Stimulated activated CD4-positive, alpha-beta T cell treated with anti-CD3 and anti-CD28 coated beads, Interleukin-15, amount 100 ng/mL, for 1 hour (primary cell): ENCODE measurements at places on chromosomes 6 and 20.

- DNase-seq, result no peak
Measured at GRCh38 chr6:6655805-6656251, 67.3 kb downstream of the LY86 start.

DNA sequence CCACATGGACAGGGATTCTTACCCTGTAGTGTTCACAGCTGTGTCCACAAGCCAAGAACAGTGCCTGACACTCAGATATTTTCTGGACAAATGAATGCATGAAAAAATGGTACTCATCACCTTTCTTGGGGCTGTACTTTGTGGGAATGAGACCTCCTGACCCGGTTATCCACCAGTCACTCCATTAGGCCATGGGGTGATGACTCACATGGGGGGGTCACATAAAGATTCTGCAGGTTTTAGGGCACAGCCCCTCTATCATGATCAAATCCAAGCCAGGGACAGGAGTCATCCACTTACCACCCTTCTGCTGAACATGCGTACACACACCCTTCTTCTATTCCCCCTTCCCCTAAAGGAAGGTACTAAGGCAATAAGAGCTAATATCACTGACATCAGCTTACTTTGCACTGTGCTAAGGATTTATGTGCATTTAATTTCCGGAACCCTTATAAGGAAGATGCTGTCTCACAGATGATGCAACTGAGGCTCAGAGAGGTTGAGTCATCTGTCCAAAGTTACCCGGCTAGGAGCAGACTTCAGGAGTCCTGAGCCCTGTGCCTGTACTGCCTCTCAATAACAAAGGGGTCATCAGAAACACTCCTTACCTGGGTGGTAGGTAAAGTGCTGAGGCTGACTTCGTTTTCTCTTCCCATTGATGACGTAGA lies 107.8 kb downstream of the NFATC2 start:
- no peak for DNase-seq

DNA sequence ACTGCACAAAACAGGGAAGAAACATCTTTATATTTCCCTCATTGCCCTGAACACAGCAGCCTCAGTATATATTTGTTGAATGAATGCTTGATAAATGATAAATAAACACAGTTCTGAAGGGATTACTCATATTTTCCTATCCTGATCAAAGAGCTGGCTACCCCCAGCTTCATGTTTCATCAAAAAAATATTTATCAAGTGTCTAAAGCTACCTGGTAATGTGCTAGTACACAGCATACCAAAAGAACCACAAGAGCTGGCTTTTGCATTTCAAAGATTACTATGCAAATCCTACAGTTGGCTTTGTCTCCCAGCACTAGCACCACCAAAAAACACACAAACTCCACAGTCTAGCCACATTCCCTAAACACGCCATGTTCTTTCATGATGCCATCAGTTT lies 130.0 kb downstream of the BTBD9 start:
- no peak for DNase-seq

DNA sequence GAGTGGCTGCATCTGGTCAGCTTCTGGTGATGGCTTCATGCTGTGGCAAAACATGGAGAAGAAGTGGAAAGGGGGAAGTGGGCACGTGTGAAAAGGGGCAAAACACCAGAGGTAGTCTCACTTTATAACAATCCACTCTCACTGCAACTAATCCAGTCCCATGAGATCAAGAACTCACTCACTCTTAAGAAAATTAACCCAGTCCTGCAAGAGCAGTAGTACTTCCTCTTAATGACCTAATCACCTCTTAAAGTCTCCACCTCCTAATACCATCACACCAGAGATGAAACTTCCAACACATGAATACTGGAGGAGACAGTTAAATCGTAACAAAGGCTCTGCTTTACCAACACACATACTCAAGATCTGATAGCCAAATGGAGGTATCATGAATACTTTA lies 152.6 kb downstream of the THEMIS start:
- no peak for DNase-seq

DNA sequence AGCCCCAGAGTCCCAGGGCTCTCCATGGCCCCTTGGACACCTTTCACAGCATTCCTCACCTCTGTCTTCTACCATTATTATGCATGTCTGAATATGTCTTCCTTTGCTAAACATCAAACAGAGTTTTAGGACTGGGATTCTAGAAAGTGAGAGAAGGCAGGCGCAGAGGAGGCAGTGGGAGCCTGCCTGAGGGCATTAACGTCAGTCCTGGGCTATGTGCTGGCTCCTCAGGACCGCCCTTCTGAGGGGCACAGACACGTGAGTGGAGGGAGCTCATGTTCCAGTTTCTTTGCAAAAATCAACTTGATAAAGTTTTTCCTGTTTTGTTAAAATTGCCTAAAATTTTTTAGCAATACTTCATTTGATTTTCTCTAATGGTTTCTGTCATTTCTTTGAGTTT lies 38.0 kb downstream of the C6orf15 start:
- DNase-seq, result no peak

- no peak for DNase-seq
Measured at GRCh38 chr20:44209686-44210405, 725 bp downstream of the OSER1 start.

DNA sequence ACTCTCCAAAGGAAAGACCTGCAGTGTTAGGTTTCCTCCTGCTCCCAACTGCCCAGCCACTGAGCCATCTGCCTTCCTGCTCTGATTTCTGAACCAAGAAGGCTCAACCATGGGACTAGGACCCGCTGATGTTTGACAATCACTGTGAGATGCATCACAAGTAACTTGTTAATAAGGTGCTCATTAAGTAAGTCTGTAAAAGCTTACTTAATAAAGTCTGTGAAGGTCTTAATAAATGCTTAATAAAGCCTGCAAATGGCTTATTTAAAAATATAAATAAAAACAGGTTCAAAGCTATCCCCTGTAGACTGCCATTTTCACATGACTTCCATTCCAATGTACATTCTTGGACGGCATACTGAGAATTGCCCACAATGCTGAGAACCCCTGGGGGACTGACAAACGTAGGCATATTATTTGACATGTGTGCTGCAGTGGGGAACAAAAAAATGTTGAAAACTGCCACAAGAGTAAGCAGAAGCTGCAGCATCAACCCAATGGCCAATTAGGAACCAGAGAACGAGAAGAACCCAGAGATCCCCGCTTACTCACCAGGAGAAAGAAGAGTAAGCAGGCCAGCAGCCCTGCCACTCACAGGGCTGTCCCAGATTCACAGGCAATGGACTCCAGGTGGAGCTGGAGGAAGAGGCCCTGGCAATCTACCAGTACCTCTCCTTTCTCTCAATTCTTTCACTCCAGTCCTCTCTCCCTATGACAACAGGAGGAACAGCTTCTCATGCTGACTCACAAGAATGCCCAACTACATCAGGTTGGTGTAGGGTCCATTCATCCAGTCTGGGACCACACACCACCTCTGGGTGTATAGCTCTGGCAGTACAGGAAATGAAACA lies 19.5 kb downstream of the KIF13A start:
- DNase-seq, result no peak

GRCh38 chr6:156806155-156806554 lies 29.0 kb downstream of the ARID1B start:
- DNase-seq, result no peak

DNA sequence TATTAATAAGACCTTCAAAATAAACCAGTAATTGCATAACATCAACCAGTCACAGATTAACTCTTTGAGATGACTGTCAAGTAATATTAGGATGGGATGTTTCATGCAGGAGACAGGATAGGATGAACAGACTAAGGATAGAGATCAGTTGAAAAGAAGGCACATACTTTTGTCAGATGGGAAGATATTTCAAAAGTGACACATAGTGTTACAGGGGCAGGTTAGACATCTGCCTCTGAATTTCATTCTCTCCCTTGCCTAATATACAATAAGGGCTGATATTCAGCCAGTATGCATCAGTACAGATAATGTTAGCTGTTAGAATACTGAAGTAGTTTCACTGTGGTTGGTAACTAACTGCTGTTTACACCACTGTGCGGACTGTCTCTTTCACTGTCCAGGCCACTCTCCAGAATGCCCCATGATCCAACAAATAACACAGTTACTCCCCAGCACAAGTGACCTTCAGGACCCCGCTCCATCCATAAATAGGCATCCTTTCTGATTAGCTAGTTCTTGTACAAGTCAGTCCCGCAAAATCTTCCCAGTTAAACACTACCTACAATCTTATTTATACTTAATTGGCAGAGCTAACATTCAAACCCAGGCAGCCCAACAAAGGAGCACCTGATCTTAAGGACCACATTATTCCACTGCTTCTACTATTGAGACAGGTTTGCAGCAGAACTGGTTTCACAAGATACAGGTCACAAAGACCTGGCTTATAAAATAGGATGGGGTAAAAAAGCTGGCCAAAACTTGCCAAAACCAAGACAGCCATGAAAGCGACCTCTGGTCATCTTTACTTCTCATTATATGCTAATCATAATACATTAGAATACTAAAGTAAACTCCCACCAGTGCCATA lies 21.9 kb upstream of the PLN start:
- DNase-seq, result no peak

DNA sequence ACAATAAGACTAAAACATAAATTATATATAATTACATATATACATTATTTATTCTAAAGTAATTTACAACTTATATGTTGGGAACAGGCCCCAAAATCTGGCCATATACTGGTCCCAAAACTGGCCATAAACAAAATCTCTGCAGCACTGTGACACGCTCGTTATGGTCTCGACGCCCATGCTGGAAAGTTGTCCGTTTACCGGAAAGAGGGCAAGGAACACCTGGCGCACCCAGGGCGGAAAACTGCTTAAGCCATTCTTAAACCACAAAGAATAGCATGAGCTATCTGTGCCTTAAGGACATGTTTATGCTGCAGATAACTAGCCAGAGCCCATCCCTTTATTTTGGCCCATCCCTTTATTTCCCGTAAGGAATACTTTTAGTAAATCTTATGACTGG lies 164.9 kb downstream of the CENPW start:
- no peak for DNase-seq

- DNase-seq, result no peak
Measured at GRCh38 chr20:62367136-62367632, at the start of gene LAMA5. TSS of gene LAMA5 (minus strand) at chr20:62367312. CDS start at chr20:62367245, 67 bp downstream.
